ENCODE measurements at places on chromosomes 3 and 15.

DNA sequence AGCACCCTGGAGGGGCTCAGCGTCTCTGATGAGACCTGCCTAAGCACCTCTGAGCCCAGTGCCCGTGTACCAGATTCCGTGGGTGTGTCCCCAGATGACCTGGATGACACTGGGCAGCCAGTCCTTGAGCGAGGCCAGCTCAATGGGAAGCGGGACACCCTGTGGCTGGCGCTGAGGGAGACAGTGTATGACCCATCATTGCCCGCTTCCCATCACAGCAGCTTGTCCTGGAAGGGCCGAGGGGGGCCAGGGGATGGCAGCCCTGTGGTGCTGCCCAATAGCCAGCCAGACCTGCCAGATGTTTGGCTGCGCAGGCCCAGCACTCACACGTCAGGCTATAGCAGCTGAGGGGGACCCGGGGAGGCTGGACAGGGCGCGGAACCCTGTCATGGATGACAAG lies 12.0 kb downstream of the DISP2 start:
- DNase-seq: no peak

- no peak for DNase-seq
Measured at GRCh38 chr3:101381809-101382208, 61.4 kb upstream of the IMPG2 start.

DNA sequence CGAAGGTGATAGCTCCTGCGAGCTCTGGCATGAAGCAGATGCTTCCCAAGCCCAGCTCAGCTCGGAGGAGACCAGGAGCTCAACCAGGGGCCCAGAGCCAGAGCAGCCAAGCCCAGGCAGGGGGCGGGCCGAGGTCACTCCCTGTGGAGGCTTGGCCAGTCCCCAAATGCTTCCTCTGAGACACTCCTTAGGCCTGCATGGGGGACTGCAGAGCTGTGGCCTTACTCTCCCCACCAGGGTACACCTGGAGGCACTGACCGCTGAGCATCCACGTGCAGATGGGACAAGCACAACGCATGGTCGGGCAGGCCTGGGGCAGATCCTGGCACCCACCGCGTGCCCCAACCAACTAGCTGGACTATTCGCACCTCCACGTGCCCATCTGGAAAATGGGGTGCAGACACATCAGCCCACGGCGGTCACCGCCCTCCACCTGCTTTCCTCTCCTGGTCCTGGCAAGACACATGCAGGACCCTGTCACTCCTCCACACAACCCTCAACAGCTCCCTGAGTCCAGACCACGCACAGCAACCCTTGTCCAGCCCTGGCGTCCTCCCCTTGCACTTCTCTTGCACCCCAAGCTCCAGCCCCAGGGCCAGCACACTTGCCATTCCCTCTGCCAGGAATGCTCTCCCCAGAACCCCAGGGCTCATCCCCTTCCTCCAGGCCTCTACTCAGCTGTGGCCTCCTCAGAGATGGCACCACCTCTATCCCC lies 164.7 kb upstream of the IQSEC1 start:
- no peak for DNase-seq

GRCh38 chr3:52600258-52600657 lies 63.9 kb downstream of the UQCC5 start:
- no peak for DNase-seq

DNA sequence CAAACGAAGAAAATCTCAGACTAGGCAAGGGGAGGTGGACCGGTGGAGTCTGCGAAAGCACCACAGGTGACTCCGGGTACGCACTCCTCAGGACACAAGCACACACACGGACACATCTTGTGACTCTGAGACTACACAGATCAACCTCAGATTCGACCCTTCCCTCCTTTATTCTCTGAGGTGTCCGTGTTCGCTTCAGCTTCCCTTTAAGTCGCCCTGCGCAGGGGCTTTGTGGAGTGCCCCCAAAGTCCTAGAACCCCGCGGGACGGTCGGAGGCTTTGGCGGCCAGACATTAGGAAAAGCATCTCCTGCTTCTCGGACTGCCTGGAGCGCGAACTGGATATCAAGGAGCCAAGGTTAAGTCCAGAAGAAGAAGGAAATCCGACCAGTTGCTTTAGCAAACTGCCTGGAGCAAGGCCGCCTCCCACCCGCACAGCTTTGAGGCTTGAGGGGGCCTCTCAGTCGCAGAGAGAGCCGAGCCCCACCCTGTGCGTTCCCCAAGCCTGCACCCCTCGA lies 730 bp downstream of the DGKG start:
- no peak for DNase-seq

GRCh38 chr15:62809115-62809967 lies 233.2 kb upstream of the TPM1 start:
- DNase-seq: peak; percentile 50

- no peak for DNase-seq
Measured at GRCh38 chr3:80097674-80098073, 329.9 kb upstream of the ROBO1 start.

- no peak for DNase-seq
Measured at GRCh38 chr3:55189359-55189801, 261.5 kb upstream of the LRTM1 start.

DNA sequence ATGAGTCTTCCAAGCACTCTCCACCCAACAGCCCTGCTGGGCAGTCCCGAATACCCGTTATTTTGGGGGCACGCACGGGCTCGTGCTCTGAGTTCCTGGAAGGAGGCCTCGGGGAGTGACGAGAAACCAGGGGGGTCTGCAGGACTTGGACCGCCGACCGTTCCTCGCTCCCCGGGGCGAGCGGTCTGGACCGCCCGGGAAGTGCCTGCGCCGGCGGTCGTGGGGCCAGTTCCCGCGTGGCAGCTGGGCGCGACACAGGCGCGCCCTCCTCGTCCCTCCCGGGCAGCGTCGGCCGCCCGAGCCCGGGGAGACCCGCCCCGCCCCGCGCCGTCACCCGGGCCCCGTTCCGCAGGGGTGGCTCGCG lies 387 bp downstream of the GNB4 start:
- DNase-seq: peak; percentile 24

- no peak for DNase-seq
Measured at GRCh38 chr3:153159771-153160397, 2.1 kb upstream of the RAP2B start.

- DNase-seq: no peak
Measured at GRCh38 chr3:4721511-4721911, 228.4 kb downstream of the ITPR1 start.

DNA sequence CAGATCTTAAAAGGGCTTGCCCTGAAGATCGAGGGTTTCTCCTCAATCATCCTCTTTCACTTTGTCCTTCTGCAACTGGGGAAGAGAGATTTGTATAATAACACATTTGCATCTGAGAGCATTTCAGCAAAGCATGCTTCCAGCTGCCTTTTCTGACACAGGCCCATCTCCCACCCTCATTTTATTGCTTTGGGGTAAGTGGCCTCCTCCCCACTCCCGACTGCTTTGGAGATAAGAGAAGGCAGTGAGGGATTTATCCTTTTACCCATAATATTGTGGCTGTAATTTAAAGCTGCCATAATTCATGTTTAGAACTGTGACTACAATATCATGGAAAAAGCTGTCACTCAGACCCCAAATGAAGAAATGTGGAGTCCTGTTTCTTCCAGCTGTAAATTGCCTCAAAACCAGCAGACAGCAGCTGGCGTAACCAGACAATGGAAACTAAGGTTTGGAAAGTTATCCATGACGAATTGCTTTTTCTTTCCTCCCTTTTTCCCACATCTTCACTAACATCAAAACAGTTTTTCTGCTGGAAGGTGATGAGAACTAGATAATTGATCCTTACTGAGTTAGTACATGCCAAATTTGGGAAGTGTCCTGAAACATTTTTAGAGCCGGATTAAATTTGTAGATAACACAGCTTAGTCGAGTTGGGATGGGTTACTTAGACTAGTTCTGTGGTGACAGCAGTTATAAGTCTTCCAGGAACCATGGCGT lies 104.2 kb upstream of the PFN2 start:
- no peak for DNase-seq

GRCh38 chr3:122169911-122170310 lies 13.6 kb upstream of the CASR start:
- DNase-seq: no peak

- DNase-seq: no peak
Measured at GRCh38 chr3:2029559-2029958, 69.1 kb upstream of the CNTN4 start.

- DNase-seq: no peak
Measured at GRCh38 chr3:150495563-150496168, 50.6 kb downstream of the SERP1 start.

GRCh38 chr15:98804057-98804380 lies 155.7 kb downstream of the IGF1R start:
- DNase-seq: no peak

DNA sequence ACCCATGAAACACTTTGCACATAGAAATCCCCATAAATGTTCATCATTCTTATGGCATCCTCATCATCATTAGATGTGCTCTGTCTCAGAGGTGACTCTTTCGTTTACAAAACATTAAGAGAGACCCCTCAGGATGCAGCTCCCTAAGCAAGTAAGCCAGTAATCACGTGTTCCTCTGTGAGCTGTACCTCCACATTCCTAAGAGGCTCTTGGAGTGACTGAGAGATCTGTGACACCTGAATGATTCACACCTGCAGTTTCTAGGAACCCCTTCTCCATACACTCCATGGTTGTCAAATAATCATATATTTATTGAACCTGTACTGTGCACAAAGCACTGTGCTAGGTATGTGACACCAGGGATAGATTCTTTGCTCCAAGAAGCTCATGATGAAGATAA lies 602.4 kb downstream of the UNC13C start:
- DNase-seq: no peak

DNA sequence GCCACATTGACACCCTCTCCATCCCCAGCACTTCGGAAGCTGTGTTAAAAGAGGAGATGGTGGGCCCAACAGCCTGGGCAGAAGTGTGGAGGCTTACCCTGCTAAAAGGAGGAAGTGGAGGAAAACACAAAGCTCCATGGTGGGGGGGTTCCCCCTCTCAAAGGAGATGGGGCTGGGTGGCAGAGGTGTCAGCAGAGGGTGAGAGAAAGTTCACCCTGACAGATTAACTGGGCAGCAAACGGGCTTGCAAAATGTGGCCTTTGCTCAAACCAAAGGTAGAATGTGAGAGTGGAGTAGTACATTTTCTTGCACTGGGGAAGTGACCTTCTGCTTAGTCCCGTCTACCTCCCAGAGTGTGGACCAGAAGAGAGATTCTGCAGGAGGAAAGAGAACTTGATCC lies 44.7 kb downstream of the MYO1E start:
- DNase-seq: no peak

DNA sequence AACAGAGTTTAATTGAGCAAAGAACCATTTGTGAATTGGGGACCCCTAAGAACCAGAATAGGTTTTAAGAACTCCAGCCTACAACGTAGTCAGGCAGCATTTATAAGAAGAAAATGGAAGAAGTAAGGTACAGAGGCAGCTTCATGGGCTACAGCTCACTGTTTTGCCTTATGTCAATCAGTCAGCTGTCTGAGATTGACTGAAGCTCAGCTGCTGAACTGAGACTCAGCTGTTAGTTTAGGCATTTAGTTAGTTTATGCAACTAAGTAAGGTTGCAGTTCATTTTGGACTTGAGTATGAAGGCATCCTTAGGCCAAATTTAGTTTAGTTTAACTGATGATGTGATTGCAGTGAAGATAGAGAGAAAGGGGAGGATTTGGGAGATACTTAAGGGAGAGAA lies 34.1 kb upstream of the RASA2 start:
- DNase-seq: no peak

DNA sequence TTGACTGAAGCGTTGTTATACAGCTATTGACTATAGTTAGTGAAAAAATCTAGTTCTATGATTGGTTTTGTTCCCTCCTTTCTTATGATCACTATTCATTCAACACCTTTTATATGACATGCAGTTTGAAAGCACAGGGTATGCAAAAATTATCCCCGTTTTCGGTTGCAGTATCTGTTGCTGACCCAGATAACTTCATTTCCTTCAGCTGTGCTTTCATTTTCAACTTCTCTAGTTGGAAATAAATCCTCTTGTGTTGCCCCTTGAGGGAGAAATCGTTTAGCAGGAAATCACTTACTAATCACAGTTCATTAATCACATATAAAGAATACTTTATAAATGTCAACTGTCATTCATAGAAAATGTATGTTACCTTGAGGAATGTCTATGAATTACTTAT lies 55.1 kb downstream of the MBNL1 start:
- DNase-seq: no peak

- DNase-seq: peak; percentile 76
Measured at GRCh38 chr3:170418422-170419398, at the start of gene CLDN11. Gene CLDN11 (plus strand): TSS chr3:170418868. CDS start chr3:170419067, 199 bp downstream.

DNA sequence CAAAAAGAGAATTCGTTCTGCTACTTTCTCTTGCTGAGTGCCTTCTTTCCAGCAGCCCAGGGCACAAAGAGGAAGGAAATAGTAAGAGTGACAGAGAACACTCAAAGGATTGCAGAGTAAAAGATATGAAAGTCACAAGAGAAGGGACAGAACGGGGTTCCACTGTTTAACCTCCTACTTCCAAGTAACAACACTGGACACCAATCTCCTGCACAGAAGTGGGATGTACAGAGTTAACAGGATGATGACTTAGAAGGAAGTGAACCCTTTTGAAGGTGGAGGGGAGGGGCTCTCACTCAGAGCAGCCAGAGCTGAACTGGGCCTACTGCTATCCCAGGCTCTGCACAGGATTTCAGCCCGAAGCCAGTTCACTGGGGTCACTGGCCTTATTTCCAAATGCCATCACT lies 130.1 kb upstream of the PRICKLE2 start:
- no peak for DNase-seq

DNA sequence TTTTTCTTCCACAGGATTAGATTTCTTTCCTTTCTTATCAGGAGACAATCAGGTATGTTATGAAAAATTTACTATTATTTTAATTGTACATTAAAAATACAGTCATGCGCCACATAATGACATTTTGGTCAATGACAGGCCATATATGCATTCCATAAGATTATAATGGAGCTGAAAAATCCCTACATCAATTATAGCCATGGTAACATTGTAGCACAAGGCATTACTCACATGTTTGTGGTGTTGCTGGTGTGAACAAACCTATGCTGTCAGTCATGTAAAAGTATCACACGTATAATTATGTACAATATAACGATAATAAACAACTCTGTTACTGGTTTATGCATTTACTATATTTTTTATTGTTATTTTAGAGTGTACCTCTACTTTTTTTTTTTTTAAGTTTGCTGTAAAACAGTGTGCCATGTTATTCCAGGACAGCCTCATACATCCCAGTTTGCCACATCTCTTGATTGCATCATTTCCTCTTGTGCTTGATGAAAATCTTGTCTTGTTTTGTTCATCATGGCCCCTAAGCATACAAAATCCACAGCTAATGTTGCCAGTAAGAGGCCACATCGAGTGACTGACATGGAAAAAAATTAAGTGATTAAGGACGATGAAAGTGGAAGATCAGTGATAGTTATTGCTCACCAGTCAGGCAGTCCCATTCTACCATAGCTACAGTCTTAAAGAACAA lies 21.4 kb downstream of the CALML4 start:
- DNase-seq: no peak

DNA sequence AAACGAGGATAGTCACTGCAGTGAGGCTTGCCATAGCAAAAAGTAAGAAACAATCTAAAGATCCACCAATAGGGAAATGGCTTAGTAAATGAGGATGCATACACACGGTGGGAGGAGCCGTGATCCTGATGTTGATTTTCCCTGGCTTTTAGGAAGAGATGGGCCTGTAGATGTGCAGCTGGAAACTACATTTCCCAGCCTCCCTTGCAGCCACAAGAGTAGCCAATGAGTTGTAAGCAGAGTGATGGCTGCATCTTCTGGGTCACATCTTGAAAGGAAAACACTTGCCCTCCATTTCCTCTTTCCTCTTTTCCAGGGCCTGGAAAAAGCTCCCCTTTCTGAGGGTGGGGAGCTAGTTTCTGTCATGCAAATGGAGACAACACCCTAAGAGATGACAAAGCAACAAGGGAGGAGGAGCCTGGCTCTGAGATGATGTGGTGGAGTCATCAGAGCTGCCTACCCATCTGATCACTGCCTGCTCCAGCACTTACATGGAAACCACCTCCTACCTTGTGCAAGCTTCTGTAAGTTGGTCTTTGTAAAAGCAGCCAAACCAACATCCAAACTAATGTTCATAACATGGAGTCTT lies 139.1 kb downstream of the TLE3 start:
- DNase-seq: no peak

Data from BE2C (cell line).